Glomerular endothelial cell (primary cell): ENCODE measurements at places on chromosomes 1 and 21.

DNA sequence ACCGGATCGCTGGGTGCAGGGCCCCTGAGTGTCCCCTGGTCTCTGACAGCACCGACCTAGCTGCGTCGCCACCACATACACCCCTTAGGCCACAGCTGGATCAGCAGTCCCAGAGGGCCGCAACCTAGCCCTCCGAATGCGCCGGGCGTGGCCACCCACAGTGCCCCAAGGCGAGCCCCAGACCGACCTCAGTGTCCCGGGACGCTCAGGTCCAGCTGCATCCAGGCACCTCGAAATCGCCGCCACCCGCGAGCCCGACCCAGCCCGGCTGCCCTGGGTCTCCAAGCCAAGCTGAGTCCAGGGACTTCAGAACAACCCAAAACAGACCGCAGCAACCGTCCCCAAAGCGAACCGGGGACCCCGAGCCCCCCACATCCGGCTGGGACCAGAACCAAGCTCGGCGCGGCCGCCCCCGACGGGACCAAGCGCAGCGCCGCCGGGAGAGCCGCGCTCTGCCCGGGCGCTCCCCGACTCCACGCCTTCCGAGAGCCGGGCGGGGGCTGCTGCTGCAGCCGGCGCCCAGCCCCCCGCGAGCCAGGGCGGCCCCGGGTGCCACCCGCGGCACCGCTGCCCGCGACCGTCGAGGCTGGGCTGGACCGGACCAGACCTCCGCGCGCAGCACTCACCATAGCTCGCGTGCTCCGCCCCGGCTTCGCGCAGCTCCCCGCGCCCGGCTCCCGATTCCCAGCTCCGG, 54.6 kb upstream of the ECE1 start:
- DNase-seq: no peak

GRCh38 chr1:176159993-176160392, 47.1 kb downstream of the COP1 start:
- no peak for DNase-seq

DNA sequence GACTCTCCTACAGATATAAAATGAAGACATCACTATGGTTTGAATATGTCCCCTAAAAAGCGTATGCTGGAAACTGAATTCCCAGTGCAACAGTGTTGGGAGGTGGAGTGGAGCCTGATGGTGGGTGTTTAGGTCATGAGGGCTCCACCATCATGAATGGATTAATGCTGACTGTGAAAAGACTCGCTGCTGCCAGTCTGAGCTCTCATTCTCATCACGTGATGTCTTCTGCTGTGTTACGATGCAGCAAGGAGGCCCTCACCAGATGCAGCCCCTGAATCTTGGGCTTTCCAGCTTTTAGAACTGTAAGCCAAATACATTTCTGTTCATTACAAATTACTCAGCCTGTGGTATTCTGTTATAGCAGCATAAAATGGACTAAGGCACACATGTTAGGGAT, 73.8 kb upstream of the PPP2R5A start:
- no peak for DNase-seq

GRCh38 chr1:157173900-157174410, 35.8 kb upstream of the ETV3 start:
- no peak for DNase-seq

- no peak for DNase-seq
Measured at GRCh38 chr1:198865319-198865718, 226.5 kb downstream of the PTPRC start.

DNA sequence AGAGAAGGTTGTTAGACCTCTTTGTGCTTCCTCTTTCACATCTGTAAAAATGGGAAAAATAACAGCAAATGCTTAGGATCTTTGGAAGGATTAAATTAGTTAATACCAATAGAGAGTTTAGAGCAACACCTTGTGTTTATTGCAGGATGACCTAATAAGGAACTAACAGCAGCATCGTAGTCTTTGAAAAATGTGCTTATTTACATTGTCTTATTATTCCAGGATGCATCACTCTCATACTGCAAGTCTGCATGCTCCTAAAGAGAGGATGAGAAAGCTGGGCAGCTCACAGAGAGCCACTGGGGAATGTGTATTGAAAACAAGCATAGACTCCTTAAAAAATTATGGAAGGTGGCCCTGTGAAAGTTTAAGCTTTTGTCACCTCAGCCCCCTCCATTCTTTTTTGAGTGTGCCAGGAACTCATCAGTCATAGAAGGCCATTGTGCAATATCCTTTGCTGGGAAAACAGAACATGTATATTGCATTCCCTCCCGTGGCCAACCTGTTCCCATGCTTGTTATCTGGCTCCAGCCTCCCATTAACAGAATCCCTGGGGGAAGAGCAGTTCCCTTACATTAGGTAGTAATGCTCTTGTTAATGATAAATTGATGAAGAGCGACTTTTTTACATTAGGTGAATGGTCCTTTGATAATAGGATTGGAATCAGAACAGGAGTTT, 180.7 kb downstream of the ZNF326 start:
- no peak for DNase-seq

- no peak for DNase-seq
Measured at GRCh38 chr1:226983992-226984364, 43.9 kb downstream of the COQ8A start.

DNA sequence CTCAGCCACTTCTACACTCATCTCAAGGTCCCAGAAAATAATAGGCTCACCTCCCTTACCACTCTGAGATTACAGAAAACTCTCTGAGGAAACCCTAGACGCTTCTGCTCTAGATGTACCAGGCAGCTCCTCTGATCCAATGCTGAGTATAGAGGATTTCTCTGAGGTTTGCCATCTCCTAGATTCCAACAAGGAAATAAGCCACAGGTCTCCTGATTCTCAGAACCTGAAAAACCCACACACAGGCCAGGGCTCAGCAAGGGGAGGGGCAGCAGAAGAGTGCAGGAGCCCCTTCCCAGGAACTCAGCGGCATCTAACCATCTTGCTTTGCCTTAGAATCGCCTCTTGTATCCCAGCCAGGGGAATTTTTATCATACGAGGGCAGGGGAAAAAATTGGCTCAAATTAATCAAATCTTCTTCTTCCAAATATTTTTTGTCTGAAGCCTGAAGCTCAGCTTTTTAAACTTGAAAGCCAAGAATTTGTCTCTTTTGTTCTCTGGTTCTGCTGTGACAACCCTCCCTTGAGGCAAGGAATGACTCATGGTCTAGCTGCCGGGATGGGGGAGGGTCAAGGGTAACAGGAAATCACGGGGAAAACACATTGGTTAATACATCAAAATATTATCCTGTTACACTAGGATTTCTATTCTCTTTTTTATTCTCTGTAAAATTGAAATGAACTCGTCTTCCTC, 30.8 kb downstream of the GORAB start:
- DNase-seq: peak; percentile 68

DNA sequence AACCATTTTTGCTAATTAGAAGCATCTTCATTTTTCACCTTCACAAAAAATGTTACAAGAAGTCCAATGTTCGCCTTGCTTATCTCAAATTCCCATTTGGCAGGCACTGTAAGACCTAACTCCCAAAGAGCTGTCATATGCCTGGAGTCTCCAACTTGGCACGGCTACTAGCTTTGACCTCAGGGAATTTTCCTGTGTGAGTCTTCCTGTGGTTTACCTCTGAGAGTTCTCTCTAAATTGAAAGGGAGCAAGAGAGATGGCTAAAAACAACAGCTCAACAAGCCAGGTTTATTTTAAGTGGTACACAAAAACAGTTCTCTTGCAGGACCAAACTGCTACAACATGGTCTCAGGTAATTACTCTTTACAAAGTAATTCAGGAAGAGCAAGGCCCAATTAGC, 756.0 kb upstream of the ADGRL2 start:
- no peak for DNase-seq

- no peak for DNase-seq
Measured at GRCh38 chr1:175826705-175827104, 83.3 kb upstream of the TNR start.

DNA sequence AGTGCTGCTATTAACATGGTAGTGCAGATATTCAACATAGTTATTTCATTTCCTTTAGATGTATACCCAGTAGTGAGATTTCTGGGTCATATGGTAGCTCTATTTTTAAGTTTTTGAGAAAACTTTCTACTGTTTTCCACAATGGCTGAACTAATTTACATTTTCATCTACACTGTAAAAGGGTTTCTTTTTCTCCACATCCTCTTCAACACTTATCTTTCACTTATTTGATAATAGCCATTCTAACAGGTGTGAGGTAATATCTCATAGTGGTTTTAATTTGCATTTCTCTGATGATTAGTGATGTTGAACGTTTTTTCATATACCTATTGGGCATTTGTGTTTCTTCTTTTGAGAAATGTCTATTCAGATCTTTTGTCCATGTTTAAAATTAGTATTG, 149.8 kb downstream of the PDE4B start:
- DNase-seq: no peak

DNA sequence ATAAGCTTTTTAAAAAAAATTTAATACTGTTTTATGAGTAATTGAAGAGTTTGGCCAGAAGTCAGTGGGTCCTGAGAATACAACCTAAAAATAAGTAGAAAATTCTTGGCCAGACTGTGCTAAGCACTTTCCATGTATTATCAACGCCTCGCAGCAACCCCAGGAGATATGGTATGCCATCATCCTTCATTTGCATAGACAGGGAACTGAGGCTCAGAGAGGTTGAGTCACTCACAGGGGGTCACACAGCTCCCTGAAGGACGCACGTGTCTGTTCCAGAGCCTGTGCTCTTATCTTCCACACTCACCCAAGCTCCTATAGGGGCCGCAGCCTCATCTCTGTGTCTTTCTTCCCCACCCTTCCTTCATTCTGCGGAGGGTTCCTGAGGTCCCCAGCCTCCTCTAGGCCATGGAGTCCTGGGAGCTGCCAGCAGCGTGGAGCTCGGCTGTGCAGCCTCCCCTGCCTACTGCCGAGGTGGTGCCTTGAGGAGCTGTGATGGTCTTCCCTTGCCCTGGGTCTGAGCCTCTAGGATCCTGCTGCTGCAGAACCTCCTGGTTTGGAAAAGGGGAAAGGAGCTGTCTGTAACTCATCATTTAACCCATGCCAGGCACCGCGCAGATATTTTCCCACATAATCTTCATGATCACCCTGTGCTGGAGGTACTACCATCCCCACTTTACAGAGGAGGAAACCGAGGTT, 30.3 kb upstream of the ECE1 start:
- no peak for DNase-seq

GRCh38 chr1:205579711-205580110, 52.1 kb downstream of the ELK4 start:
- no peak for DNase-seq

DNA sequence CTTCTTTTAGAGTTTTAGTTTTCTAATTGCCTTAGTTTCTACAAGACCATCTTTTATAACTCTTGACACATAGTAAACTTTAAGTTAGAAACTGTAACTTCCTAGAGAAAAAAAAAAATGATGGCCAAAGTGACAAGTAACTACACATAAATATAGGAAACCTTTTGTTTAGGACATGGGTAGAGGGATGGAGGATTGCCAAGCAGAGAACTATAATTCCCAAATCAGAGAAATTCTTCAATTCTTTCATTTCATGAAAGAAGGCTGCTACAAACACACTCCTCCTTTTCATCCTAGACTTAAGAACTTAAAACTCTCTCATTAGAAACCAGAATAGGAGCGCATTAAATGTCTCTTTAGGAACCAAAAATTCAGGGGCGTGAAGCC, 125.0 kb downstream of the PTPN14 start:
- DNase-seq: no peak

DNA sequence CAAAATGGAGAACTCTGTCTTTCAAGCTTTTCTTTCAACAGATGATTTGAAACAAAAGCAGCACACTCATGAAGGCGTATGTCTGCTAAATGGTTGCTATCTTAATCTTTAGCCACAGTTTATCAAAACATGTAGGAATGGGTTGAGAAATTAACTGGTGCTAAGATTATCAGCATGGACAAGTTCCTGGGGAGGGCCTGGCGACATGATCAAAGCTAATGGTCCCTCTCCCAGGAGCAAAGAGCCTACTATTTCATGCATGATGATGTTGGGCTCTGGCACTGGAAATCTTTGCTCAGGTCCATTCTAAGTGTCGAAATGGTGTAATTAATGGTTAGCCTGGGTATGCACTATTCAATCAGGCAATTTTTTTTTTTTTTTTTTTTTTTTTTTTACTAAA, 91.7 kb downstream of the SLC45A1 start:
- DNase-seq: no peak

DNA sequence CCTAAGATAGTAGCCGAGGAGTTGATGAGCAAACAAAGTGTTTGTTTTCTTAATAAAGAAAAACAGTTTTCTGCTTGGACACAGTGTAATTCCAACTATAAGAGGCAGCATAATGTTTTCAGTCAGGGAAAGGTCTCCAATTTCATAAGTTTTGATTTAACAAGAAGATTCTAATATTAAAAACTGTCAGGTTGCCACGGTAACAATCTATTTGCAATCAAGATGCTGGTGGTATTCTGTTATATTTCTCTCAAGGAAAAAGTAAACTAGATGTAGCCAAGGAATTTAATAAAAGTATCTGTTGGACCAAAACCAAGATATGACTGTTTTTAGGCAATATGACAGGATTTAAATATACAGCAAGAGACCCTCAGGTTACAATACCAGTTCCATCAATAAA, 211.7 kb downstream of the SMYD3 start:
- no peak for DNase-seq

GRCh38 chr21:37259426-37259825, 7.7 kb downstream of the VPS26C start:
- DNase-seq: no peak

GRCh38 chr21:38992737-38993136, 187.0 kb downstream of the ETS2 start:
- DNase-seq: peak; percentile 78

- no peak for DNase-seq
Measured at GRCh38 chr1:202233804-202234203, 40.2 kb downstream of the LGR6 start.

DNA sequence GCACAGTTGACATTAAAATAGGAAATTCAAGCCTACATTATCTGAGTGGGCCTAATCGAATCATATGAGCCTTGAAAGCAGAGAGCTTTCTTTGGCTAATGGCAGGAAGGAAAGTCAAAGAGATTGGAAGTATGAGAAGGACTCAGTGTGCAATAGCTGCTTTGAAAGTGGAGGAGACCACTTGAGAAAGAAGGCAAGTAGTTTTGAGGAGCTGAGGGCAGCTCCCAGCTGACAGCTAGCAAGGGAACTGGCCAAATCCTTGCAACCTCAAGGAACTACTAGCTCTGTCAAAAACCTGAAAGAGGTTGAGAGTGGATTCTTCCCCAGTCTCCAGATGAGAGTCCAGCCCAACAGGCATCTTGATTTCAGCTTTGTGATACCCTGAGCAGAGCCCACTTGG, 149.0 kb upstream of the CACYBP start:
- no peak for DNase-seq

GRCh38 chr1:19139711-19140110, 70.4 kb downstream of the UBR4 start:
- DNase-seq: no peak

- peak; percentile 84 for DNase-seq
Measured at GRCh38 chr1:98903261-98903660, 101.4 kb downstream of the PLPPR5 start.

- no peak for DNase-seq
Measured at GRCh38 chr1:154342132-154342531, 16.8 kb downstream of the ATP8B2 start.
